Fibroblast of gingiva (primary cell): ENCODE measurements at places on chromosomes 1 and 21.

- peak; percentile 87 for DNase-seq
Observed at GRCh38 chr1:87956072-87956471, 627.4 kb downstream of the LMO4 start.

DNA sequence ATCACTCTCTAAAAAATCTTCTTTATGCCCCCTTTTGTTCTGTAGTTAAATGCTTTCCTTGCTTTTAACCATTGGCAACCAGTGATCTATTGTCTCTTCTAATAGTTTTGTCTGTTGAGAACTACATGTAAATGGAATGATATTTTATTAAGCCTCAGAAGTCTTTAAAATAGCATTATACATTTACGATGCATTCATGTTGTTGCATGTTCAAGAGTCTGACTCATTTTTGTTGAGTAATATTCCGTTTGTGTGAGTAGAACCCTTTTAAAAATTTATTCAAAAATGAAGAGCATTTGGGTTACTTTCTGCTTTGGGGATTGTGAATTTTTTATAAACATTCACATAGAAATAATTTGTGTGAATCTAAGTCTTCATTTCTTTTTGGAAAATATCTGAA lies 1352.9 kb downstream of the NCAM2 start:
- DNase-seq: no peak

DNA sequence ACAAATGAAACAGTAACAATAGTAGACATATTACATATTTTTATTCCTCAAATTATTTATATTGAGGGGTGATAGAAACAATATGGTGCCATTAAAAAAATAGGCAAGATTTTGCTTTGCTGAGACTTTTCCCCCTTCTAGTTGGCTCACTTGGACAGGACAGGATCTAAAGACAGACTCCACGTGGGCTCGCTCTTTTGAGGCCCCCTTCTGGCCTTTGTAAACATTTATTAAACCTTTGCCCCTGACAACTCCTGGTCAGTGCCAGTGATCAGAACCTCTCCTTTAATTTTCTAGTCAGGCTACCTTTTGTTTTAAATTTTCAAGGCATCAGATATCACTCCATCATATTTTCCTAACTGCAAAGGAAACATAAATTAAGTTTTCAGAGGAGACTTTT lies 49.7 kb upstream of the IFI44L start:
- no peak for DNase-seq

DNA sequence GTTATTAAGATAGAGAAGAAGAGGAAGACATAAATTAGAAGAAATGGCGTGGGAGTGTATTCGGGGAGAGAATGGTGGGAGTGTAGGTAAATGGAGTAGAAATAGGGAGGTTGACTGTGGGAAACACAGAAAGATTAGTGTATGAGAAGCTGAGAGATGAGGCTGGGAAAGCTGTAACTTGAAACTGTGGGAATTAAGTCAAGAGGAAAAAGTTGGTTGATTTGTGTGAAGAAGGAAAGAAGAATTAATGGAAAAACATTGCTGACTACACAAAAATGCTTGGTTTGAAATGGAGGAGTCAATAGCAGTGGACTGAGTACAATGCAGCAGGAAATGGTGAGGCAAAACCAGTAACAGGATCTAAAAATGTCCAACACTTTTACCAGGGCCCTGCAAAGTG lies 448.3 kb downstream of the PTPRC start:
- DNase-seq: no peak

DNA sequence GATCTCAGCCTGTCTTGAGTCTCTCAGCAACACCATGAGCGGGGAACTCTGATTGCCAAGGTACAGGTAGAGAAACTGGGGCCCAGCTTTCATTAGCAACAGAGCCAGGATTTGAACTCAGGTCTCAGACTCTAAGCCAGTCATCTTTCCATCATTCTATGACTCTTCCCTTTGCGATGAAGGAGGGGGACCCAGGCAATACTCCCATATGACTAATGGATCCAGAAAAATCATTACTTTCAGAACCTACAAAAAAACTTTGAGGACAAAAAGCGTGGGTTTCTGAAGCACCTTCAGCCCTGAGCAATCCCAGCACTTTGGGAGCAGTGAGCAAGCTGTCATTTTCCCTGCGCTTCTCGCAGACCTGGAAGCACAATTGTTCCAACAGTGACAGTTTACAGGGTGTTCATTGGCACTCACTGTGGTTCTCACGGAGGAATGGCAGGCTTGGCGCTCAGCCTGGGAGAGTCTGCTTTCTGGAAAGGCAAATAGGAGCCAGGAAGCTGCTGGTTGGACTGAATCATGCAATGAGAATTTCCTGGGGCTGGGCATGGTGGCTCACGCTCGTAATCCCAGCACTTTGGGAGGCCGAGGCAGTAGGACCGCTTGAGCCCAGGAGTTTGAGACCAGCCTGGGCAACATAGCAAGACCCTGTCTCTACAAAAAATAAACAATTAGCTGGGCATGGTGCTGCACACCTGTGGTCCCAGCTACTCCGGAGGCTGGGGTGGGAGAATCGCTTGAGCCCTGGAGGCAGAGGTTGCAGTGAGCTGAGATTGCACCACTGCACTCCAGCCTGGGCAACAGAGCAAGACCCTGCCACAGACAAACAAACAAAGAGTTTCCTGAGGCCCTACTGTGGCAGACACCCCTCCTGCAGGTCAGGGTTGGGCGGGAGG lies 40.1 kb downstream of the SLC2A7 start:
- peak; percentile 88 for DNase-seq

DNA sequence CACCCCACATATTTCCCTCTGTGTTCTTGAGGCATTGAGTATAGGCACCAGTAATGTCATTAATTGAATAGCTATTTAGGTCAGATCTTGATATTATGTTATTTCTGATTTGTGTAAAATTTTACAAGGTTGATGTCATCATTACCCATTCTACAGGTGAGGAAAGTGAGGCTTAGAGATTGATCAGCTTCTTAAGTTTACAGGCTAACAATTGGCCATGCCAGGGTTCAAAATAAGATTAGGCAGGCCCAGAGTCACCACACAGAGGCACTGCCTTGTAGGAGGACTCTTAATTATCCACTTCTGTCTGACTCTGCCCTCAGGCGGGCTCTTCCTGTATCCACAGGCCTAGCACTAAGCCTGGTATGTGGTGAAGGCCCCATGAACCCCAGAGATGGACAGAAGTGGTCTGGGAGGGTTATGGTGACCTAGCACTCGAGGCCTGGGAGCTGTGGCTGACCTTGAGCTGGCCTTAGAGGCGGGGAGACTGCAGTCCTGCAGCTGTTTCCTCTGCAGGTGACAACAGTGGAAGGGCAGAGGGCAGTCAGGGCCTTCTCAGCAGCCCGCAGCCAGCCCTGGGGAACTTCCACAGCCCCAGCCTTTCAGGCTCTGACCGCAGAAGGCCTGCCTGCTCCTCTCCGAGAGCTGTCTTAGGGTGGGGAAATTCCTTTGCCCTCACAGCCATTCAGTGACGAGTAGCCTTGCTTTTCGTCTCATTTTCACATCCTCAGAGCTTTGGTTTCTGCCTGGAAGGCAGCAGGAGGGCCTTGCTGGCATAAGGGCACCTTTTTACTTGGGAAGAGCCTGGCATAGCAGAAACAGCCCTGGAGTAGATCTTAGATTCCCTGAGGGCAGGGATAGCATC lies 12.2 kb downstream of the ZDHHC18 start:
- DNase-seq: no peak

DNA sequence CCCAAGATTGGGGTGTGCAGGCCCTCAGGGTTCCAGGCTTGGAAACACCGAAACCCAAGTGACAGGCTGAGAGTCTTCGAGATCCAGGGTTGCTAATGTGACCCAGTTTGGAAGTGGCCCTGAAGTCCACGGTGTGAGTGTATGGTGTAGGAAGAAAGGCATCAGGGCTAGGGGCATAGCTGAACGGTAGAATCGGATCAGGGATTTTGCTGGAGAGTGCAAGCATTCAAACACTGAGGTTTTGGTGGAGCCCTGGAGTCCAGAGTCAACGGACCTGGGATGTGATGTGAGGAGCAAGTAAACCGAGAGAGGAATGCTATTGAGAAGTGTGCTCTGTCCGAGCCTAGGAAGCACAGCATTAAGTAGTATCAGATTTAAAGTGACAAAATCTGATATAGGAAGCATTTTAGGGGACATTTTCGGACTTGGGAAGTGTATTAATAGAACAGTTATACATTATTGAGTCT lies 958 bp downstream of the NFYC start:
- DNase-seq: peak; percentile 7

- DNase-seq: no peak
Observed at GRCh38 chr1:222420633-222421032, 127.3 kb downstream of the HHIPL2 start.

- peak; percentile 56 for DNase-seq
Observed at GRCh38 chr1:39230261-39231190, 26.0 kb downstream of the MACF1 start.

GRCh38 chr1:117346206-117346928 lies 20.9 kb upstream of the MAN1A2 start:
- DNase-seq: no peak

GRCh38 chr1:78052685-78053405 lies 7.1 kb downstream of the GIPC2 start:
- no peak for DNase-seq

- no peak for DNase-seq
Observed at GRCh38 chr1:175572932-175573868, 170.2 kb downstream of the TNR start.

- DNase-seq: no peak
Observed at GRCh38 chr1:32924881-32925344, 23.7 kb upstream of the TMEM54 start.

GRCh38 chr1:101116006-101116405 lies 90.4 kb upstream of the DPH5 start:
- no peak for DNase-seq

DNA sequence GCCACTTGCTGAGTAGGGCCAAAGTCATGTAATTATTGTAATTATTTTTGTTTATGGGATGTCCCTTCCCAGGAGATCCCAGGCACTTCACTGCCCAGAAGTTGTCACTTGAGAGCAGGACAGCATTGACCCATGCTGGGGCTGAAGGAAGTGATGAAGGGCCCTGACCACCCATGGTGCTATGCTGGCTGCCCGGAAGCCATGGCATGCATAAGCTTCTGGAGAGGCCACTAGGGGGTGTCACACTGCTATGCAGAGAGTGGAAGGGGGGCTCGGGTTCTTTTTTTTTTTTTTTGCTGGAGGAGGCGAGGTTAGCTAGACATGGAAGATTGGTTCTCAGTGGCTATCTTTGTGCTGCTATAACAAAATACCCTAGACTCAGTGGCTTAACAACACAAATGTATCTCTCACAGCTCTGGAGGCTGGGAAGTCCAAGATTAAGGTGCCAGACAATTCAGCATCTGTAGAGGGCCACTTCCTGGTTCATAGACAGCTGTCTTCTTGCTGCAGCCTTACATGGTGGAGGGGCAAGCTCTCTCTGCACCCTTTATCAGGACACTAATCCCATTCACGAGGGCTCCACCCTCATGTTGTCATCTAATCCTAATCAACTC lies 84.9 kb downstream of the CNIH3 start:
- peak; percentile 9 for DNase-seq

GRCh38 chr1:10915594-10915993 lies 96.9 kb upstream of the TARDBP start:
- no peak for DNase-seq

- no peak for DNase-seq
Observed at GRCh38 chr1:29636936-29637335, 400.6 kb downstream of the PTPRU start.

GRCh38 chr1:33815061-33815460 lies 48.8 kb upstream of the HMGB4 start:
- no peak for DNase-seq

DNA sequence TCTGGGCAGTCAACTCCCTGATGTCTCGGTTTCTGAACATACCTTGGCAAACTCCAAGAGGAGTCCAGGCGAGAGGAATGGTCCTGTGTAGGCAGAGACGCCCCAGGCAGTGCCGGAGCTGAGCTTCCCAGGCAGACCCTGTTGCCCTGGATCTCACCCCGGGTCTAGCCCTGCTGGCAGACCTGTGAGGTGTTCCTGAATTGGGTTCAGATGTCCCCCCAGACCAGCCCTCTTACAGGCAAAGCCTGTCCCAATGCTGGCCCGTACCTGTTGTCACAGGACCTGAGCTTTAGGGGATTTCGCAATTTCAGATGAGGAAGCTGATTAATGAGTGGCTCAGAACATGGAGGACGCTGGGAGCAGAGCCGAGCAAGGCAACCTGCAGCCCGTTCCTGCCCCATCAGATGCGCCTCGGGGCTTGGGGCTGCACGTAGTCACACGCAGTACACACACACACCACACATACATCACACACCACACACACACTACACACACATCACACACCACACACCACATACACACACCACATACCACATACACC lies 38.5 kb upstream of the PDE9A start:
- DNase-seq: no peak

GRCh38 chr1:205091043-205091740 lies 6.9 kb upstream of the TMEM81 start:
- DNase-seq: peak; percentile 90

GRCh38 chr1:66684353-66684752 lies 67.9 kb upstream of the DYNLT5 start:
- DNase-seq: no peak

DNA sequence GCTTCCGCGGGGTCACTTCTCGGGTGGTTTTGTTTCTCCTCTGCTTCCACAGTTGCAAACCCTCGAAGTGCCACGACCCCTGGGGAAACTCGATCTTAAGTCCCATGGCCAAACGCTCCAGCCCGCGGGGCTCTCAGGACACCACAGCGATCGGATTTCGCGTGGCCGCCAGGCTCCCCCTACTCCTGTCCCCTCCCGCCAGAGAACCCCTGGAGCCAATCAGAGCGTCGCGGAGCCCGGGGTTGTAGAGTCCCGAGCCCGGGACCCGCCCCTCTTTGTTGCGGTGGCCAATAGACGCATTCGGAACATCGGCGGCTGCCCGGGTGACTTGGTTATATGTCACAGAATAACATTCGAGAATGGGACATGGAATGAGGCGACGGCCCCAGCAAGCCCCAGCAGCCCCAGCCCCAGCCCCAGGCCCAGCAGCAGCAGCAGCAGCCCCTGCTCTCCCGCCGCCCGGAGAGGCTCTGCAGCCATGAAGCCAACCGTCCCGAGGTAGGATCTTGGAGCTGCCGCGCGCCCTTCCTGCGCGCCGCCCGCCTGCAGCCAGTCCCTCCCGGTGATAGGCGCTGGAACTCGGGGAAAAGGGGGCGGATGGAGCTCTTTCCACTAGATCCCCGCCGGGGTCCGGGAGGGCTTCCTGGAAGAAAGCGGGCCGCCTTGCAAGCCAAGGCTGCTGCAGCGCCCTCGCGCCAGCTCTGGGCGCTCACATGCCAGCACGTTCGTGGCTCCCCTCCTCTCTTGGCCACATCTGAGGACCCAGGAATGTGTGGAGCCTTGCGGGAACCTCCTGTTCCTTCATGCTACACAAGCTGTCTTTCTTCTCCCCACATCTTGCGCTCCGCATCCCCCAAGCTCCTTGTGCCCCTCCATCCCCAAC lies at the start of gene VASH2:
Gene VASH2, plus strand, starts transcription at position 299 of the 883 bp plus-strand sequence. CDS start 1,002 bp downstream, outside the sequence.
- peak; percentile 50 for DNase-seq
